ENCODE measurements at places on chromosomes 4 and X. TPM values are rescaled to one million over a fixed set of nuclear protein-coding genes. Genes with fewer than 3 reads are reported as not detected.

DNA sequence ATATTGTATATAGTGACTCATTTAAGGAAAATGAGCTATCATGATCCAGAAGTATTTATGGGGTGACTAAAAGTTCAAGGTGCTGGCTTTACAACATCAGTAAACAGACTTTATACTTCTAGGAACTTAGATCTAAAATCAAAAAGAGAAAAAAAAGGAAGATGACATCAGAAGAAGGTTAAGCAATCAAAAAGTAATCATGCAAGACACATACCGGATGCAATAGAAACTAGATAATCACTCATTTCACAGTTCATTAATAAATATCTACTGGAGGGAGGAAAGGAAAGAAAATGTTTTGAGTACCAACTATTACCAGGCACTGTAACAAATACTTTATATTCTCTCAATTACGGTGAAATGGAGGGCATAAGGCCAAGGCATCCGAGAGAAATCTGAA, 276.4 kb downstream of the SPRY1 start:
- no peak for DNase-seq

GRCh38 chr4:40736910-40737309, 12.8 kb upstream of the NSUN7 start:
- DNase-seq = peak; percentile 21

- no peak for DNase-seq
These were observed 66.3 kb downstream of the NBDY start for GRCh38 chrX:56795309-56795868.

TBC1D14 gene
- total RNA-seq = 46.5 TPM

- DNase-seq = no peak
These were observed 77.5 kb downstream of the IL15 start for GRCh38 chr4:141713771-141714445.

Measured in HepG2 (cell line).